ENCODE measurements at places on chromosomes 7 and 10.

- DNase-seq, result no peak
Measured at GRCh38 chr7:71145906-71146901, 14.3 kb downstream of the GALNT17 start.

DNA sequence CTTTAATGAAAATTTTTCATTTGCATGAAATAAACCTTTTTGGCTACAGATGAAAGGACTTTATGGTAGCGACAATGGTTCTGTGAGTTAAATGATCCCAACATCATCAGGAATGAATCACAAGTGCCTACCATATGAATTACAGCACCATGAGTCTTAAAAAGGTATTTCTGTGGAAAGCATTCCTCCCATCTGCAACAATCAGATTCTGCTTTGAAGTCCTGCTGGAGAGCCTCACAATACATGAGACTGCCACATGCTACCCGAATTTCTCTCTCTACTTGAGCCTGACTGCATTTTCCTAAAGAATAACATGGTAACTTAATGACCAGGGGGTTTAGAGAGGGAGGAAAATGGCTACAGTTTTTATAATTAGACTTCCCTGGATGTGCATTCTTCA lies 190.3 kb downstream of the TWIST1 start:
- peak; percentile 22 for DNase-seq

- peak; percentile 60 for DNase-seq
Measured at GRCh38 chr10:3807211-3807927, 22.4 kb upstream of the KLF6 start.

DNA sequence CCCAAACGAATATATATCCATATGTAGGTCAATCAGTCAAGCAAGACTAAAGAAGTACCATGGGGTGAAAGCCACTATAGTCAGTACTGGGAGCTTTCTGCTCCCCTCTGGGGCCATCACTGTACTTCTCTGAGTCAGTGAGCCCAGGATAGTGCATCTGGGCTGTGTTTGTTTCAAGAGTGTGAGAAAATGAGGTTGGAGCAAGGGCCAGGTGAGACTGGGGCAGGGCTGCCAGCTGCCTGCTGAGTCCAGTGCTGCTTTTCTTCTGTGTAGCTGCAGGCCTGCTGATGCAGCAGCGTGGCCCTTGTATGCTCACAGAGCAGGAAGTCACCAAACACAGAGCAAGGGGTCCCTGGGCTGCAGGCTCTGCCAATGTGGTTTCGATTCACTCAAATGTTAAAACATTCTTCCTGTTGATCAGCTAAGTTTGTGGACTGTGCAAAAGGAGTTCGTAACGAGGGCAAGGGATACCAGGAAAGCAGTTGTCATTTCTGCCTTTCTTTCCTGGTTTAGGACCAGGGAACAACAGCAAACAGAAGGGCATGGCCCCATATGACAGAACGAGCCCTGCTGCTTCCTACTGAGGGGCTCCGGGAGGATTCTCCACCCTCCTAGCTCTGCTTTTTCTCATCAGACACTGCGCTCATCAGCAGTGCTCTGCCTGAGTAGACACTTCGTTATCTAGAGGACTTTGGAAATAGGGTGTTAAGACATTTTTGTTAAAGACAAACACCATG lies 65.4 kb upstream of the TNS3 start:
- no peak for DNase-seq

- no peak for DNase-seq
Measured at GRCh38 chr10:82850191-82850590, 975.2 kb downstream of the NRG3 start.

DNA sequence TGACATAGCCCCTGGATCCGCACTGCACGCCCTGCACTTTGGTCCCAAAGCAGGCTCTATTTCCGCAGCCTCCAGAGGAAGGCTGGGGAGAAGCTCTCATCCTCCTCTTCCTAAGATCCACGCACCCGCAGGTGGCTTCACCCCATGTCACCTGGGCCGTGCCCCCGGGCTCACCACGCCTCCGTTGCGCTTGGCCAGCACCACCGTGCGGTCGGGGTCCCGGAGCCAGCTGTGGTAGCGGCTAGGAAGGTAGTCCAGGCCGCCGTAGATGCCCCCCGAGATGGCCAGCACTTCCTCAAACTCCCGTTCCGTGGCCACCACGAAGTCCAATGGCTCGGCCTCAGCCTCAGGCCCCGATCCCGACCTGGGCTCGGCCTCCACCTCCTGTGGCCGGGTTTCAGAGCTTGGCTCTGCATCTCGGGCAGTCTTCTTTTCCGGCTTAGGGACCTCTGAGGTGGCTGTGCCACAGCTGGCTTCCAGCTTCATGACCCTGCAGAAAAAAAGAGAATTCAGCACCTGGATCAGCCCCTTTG lies 5.7 kb downstream of the NAT16 start:
- no peak for DNase-seq

DNA sequence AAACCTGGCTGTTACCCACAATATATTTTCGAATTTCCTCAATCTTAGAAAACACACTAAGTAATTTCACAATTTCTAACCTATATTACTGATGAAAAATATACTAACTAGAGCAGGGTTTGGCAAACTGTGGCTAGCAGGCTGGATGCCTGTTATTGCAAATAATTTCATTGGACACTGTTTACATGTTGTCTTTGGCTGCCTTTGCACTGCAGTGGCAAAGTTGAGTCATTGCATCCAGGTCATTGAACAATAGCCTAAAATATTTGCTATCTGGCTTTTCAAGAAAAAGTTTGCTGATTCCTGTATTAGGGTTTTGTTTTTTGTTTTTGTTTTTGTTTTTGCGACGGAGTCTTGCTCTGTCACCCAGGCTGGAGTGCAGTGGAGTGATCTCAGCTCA lies 47.2 kb downstream of the KIF11 start:
- DNase-seq, result peak; percentile 53

DNA sequence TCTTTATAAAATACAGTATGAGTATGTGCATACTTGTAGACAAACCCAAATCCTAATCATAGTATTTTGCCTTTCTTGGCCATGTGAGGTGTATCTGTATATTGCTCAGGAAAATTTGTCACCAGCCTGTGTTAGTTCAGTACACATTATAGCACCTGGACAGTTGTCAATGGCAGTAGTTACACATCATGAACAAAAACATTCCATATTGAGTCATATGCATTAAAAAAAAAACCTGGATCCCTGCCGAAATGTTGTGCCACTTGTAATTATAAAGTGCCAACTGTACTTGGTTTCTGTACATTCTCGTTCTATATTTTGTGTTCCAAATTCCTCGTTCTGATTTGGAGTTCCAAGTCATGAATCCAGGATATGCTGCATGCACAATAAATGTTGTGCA lies 410.4 kb downstream of the INHBA start:
- no peak for DNase-seq

- DNase-seq, result no peak
Measured at GRCh38 chr7:16271355-16271915, 149.9 kb downstream of the CRPPA start.

GRCh38 chr7:50304129-50304910 lies at the start of gene IKZF1:
Gene IKZF1, plus strand, starts transcription at chr7:50304716. Its CDS starts 14,346 bp downstream, at chr7:50319062.
- DNase-seq, result no peak

DNA sequence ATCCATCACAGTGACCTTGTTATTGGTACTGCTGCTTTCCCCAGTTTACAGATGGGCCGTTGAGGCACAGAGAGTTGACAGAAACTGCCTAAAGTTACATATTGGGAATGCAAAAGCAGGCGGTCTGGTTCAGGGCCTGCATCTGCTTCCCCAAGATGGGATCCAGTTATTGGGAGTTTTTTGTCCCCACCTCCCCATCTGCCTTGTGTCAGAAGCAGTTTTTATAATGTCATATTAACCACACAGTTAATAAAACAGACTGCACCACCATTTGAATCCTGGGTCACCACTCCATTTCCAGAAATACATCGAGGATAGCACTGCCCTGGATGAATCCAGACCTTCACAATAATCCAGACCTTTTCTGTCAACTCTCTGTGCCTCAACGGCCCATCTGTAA lies 67.9 kb downstream of the CELF2 start:
- no peak for DNase-seq

- no peak for DNase-seq
Measured at GRCh38 chr10:116470071-116470470, 42.4 kb downstream of the PNLIPRP3 start.

DNA sequence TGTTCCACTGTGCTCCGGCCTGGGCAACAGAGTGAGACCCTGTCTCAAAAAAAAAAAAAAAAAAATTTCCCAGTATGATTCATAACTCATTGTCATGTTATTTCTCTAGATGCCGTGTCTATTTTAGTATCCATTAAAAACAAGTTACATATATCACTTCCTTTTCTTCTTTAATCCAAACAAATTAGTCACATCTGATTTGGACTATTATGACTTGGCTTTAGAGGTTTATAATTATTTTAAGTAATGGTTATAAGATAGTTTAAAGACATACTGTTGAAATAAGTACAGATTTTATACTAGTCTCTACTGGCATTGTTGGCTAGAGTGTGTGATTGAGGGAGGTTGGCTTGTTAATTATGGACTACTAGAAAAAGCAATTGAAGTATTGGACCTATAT lies 53.3 kb downstream of the ZMYND11 start:
- DNase-seq, result no peak

GRCh38 chr10:3033925-3034324 lies 33.4 kb upstream of the PFKP start:
- no peak for DNase-seq

GRCh38 chr10:128000471-128001362 lies 93.8 kb downstream of the PTPRE start:
- no peak for DNase-seq

DNA sequence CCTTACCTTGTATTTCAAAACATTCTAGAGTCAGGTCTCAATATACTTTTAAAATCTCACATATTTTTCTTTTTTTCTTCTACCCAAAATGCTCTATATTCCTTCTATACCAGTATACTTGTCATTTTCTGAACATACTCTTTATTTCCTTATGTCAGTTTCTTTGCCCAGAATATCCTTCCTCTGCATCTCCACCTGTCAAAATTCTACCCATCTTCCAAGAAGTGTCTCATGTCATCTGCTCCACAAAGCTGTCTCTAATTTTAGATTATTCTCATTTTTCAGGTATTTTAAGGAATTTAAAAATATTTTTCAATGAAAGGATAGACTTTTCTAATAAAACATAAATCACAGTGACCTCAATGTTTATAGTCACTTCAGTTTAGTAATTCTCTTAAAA lies 328.0 kb upstream of the SMIM30 start:
- no peak for DNase-seq

GRCh38 chr10:8035641-8036470 lies 18.6 kb upstream of the GATA3 start:
- DNase-seq, result no peak

- DNase-seq, result peak; percentile 43
Measured at GRCh38 chr10:88080213-88080612, 216.8 kb downstream of the PTEN start.

GRCh38 chr7:105021352-105021751 lies 7.3 kb downstream of the KMT2E start:
- no peak for DNase-seq

- peak; percentile 63 for DNase-seq
Measured at GRCh38 chr10:59006511-59007306, 169.7 kb upstream of the PHYHIPL start.

GRCh38 chr7:121178869-121179497 lies 149.8 kb upstream of the WNT16 start:
- DNase-seq, result no peak

DNA sequence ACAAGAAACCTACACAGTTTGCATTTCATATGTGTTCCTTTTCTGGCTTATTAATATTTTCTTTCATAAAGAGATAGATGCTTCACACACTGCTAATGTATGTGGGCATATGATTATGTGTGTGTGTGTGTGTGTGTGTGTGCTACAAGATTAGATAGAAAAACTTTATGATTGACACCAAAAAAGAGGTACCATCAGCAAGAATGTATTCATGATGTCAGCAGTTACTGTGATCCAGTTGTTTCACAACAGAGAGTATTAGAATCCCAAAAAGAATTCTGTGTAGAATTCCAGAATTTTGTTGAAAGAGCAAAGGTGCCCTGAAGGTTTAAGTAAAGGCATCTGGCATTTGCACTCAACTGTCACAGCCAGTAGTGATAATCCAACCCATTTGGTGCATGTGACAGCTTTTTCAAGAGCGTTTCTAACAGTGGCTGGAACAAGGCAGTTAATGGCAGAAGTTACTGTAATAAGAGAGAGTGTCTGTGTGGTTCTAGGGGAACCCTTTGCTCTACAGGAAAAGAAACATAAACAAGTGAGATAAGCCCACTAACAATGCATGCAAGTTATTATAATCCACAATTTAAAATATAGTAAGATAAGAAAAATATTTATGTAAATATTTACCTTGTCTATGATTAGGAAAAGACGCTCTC lies 16.6 kb downstream of the RELN start:
- no peak for DNase-seq

DNA sequence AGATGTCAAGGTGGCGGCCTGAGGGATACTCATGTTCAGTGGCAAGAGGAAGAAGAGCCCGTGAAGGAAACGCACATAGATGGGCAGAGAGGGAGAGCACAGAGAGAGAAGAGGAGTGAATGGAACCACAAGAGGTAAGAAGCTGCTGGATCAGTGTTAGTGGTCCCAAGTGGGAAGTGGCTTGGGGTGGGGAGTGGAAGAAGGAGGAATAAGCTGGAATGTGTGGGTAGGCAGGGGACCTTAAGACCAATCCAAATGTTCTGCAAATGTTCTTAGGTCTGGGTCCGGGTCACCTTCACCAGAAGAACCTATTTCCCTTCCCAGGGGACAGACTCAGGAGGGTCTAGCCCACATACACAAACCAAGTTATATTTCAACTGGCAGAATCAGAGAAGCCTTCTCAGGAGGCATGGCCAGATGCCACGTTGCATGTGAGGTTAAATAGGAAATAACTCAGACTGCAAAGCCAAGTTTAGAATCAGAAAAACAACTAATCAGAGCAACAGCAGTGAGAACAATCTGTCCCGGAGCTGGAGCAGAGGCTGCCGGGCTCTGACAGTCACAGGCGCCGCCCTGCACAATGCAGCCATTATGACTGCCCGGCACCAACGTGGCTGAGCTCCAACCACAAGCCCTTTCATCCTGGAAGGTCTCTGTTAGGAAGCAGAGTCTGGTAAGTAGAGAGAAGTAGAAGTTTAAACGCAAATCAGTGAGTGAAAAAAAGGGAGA lies 78.6 kb upstream of the ARMC3 start:
- DNase-seq, result no peak

- no peak for DNase-seq
Measured at GRCh38 chr10:154348-154747, 19.1 kb downstream of the ZMYND11 start.

GRCh38 chr10:98135222-98135899 lies 904 bp downstream of the R3HCC1L start:
- DNase-seq, result peak; percentile 4

DNA sequence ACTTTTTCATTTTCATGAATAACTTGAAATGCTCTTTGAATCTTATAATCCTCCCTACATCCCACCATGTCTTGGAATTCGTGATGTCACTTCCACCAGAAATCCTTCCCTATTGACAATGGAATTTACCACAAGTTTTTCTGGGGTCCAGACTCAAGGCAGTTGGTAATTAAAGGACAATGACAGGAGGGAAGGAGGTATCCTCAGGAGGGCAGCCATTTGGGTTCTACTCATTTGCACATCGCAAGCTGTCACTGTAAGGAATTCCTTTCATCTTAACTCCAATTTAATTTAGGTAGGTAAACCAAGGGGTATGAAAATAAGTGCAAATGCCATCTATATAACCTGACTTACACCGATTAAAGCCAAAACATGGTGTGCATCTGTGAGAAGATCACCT lies 21.9 kb downstream of the LRRC17 start:
- DNase-seq, result no peak

GRCh38 chr7:155418941-155419755 lies 38.8 kb upstream of the EN2 start:
- no peak for DNase-seq

- DNase-seq, result peak; percentile 62
Measured at GRCh38 chr7:80428161-80429054, 83.5 kb downstream of the GNAT3 start.

- DNase-seq, result no peak
Measured at GRCh38 chr7:86930554-86931307, 128.7 kb downstream of the ELAPOR2 start.
